ENCODE measurements at places on chromosomes 4 and X.

- H3K27ac ChIP-seq: no peak overlapping the region
- H3K27me3 ChIP-seq: no peaks in the 10 kb centered on the region
- DNase-seq: no peak
- no peak overlapping the region for H3K4me3 ChIP-seq
- H3K36me3 ChIP-seq: no peaks in the 10 kb centered on the region
Measured at GRCh38 chrX:134691453-134691852, 33.2 kb upstream of the PLAC1 start.

DNA sequence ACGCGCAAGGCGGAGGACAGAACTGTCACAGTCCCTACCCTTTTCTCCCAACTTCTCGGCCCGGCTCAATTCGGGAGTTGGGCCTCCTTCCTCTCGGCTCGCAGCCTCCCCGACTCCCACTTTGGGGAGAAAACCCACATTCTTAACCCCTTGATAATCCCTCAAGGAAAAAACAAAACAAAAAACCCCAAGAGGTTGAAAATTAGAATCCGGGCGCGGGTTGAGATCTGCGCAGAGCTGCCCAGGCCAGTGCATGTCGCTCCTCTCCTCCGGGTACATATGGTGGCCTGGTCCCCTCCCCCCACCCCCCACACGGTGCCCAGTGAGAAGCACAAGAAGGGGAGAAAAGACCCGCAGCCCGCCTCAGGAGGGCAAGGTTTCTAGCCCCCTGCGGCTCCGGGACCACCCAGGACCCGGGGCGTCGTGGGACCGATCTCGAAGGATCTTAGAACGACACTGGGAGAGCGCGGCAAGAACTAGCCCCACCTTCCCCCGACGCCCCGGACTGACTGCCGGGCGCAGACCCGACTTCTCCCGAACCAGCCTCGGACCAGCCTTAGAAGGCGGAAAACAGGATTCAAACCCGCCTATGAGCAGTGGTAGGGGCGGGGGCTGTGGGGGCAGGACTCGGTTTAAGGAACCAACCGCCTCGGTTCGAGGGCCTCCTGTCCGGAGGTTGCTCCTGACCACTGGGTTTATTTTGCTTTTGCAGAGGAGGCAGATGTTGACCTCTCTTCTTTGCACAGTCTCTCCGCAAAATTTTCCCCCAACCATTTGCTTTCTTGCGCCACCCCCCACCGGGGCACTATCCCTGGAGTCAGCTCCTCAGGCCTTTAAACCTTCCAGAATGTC lies 2.5 kb upstream of the PDGFRA start:
- no peaks in the 10 kb centered on the region for H3K36me3 ChIP-seq
- H3K27ac ChIP-seq: peak overlapping the region; percentile 86
- DNase-seq: peak; percentile 38
- H3K27me3 ChIP-seq: peaks cover 17% of the 10 kb centered on the region
- H3K4me1 ChIP-seq: no peaks in the 10 kb centered on the region

DNA sequence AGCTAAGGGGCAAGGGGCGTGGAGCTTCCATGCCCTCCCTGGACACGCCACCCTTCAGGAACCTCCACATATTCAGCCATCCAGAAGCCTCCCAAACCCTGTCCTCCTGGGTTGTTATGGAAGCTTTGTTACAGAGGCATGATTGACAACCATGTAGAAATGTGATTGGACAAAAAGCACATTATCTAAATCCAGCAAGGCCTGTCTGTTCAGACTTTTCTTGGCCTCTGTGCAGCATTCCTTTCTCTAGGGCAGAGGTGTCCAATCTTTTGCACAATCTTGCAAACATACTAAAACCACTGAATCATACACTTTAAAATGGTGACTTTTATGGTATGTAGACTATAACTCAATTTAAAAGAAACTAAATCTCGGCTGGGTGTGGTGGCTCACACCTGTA lies 12.7 kb downstream of the STEEP1 start:
- H3K27ac ChIP-seq: no peak overlapping the region
- H3K27me3 ChIP-seq: no peaks in the 10 kb centered on the region
- no peak overlapping the region for H3K4me3 ChIP-seq
- no peaks in the 10 kb centered on the region for H3K4me1 ChIP-seq
- no peak for DNase-seq
- no peaks in the 10 kb centered on the region for H3K36me3 ChIP-seq

- H3K4me3 ChIP-seq: no peak overlapping the region
- H3K36me3 ChIP-seq: no peaks in the 10 kb centered on the region
- no peak for DNase-seq
- H3K4me1 ChIP-seq: no peaks in the 10 kb centered on the region
Measured at GRCh38 chr4:25500626-25501316, 123.7 kb downstream of the ANAPC4 start.

DNA sequence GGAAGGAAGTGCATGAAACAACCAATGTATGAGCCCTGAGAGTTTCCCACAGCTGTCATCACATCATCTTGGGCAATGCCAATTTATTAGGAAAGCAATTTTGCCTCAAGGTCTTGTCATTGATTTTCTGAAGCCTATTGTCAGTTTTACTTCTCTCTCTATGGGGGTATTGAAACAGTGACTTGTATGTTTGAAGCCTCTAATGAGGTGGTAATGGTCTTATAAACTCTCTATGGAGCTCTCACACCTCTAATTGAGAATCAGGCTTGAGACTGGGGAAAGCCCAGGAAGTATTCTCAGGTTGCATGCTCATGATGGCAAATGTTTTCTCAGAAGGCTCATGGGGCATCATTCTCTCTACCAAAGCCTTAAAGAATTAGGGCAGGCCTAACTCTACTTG lies 308.2 kb upstream of the EMCN start:
- no peak overlapping the region for H3K27ac ChIP-seq
- no peaks in the 10 kb centered on the region for H3K4me1 ChIP-seq
- DNase-seq: no peak
- H3K36me3 ChIP-seq: no peaks in the 10 kb centered on the region
- H3K27me3 ChIP-seq: no peaks in the 10 kb centered on the region

GRCh38 chr4:20672262-20672661 lies 28.0 kb upstream of the PACRGL start:
- no peak for DNase-seq
- H3K4me3 ChIP-seq: no peak overlapping the region
- no peak overlapping the region for H3K27ac ChIP-seq
- no peaks in the 10 kb centered on the region for H3K4me1 ChIP-seq
- H3K27me3 ChIP-seq: no peaks in the 10 kb centered on the region

DNA sequence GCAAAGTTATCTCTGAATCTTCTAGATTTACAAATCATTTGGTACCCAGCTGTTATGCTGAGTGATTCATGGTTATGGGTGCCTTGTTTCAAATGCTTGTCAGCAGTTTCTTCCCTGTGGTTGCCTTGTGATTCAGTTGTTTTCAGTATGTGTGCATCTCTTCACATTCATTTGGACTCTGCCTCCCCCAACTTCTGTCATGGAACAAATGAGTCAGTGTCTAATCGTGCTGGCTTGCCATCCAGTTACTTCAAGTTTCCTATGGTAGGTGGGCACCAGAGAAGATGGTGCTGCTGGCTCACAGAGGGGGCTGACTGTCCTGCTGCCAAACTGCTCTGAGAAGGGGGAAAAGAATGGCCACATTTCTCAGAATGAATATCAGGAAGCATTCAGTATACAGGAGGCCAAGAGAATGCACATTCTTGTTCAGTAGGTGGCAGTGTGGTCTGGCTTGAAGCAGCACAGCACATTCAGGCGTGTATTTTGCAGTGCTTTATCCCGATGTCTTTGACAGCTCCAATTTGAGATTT lies 260.9 kb downstream of the GLUD2 start:
- no peak overlapping the region for H3K4me3 ChIP-seq
- H3K27ac ChIP-seq: no peak overlapping the region
- no peaks in the 10 kb centered on the region for H3K27me3 ChIP-seq
- no peak for DNase-seq
- H3K36me3 ChIP-seq: no peaks in the 10 kb centered on the region

DNA sequence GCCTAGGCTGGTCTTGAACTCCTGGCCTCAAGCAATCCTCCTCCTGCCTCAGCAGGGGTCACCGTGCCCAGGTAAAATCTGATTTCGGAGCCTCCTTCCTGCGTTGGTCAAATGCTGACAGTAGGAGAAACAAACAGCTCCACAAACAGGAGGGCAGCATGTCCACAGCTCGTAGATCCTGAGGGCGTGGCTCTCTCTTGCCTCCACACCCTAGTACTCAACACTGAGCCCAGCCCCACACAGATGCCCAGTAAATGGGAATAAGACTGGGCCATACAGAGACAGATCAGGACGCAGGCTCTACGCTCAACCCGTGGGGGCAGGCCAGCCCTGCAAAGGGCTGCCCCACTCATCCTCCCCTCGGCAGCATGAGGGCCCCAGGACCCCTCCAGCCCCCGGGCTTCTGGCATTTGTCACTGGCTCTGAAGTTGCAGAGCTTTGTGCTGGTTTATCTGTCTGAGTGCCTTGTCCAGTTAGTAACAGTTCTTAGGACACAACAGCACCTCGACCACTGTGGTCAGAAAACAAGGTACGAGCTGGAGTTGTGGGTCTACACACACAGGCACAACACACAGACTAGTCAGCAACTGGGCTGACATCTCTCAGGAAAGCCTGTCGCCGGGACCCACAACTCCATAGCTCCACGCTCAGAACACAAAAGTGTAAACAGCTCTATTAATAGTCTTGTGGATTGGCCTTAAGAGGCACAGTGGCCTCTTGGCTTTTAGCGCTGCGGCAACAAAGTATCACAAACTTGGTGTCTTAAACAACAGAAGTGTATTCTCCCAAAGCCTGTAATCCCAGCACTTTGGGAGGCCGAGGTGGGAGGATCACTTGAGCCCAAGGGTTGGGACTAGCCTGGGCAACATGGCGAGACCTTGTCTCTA lies 5.2 kb downstream of the TNIP2 start:
- no peak for DNase-seq
- H3K27ac ChIP-seq: no peak overlapping the region
- H3K4me1 ChIP-seq: peaks cover 4% of the 10 kb centered on the region
- H3K4me3 ChIP-seq: no peak overlapping the region

GRCh38 chr4:152115794-152116193 lies 355.0 kb upstream of the GATB start:
- DNase-seq: no peak
- no peaks in the 10 kb centered on the region for H3K27me3 ChIP-seq
- H3K36me3 ChIP-seq: no peaks in the 10 kb centered on the region
- H3K4me3 ChIP-seq: no peak overlapping the region
- H3K4me1 ChIP-seq: no peaks in the 10 kb centered on the region

GRCh38 chr4:148563684-148564083 lies 121.5 kb upstream of the NR3C2 start:
- no peaks in the 10 kb centered on the region for H3K27me3 ChIP-seq
- no peak overlapping the region for H3K4me3 ChIP-seq
- no peak overlapping the region for H3K27ac ChIP-seq
- no peaks in the 10 kb centered on the region for H3K4me1 ChIP-seq
- no peak for DNase-seq

DNA sequence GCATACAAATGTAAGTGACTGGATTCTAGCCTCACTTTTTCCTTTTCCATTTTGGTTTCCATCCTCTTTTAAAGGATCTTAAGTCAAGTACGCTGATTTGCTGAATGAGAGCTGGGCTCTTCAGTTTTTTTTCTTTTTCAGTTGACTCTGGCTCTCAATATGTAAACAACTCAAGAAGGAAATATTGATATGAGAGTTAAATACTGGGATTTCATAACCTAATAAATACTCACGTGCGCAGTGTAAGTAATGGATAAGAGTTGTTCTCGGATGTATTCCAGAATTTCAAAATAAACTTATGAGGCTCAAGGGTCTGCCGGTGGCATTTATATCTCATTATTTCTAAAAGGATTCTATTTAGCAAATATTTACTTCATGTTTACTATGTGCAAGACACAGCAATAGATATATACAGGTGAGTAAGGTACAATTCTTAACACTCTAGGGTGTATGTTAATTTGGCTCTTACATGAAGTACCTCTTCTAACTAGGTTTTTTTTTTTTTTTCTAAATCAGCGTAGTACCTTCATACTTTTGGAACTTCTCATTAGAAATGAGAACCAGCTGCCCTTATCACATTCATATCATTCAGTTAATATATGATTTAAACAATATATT lies 11.0 kb upstream of the MAGEB10 start:
- H3K27ac ChIP-seq: no peak overlapping the region
- no peaks in the 10 kb centered on the region for H3K27me3 ChIP-seq
- DNase-seq: no peak

DNA sequence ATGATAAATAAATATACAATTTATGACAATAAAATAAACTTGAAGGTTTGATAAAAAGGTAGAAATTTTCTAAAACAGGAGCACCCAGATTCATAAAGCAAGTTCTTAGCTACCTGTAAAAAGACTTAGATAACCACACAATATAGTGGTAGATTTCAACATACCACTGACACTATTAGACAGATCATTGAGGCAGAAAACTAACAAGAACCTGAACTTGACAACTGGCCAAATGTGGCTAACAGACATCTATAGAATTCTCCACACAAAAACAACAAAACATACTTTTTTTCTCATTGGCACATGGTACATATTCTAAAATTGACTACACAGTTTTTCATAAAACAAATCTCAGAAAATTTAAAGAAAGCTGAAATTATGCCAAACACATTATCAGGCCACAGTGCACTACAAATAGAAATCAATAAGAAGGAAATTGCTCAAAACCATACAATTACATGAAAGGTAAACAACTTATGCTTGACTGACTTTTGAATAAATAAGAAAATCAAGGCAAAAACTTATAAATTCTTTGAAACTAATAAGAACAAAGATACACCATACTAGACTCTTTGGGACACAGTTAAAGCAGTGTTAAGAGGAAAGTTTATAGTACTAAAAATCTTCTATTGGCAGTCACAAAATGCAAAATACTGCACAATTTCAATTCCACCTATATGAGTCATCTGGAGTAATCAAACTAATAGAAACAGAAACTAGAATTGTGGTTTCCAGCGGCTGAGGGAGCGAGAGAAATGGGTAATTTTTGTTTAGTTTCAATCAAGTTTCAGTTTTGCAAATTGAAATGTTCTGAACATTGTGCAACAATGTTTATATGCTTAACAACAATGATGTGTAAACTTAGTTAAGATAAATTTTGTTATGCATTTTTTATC lies 925.6 kb downstream of the SH3BGRL start:
- H3K27ac ChIP-seq: no peak overlapping the region
- H3K4me3 ChIP-seq: no peak overlapping the region
- H3K4me1 ChIP-seq: no peaks in the 10 kb centered on the region
- DNase-seq: no peak

Data from breast epithelium (tissue), 4 donors.